ENCODE measurements at places on chromosomes 1 and 21.

DNA sequence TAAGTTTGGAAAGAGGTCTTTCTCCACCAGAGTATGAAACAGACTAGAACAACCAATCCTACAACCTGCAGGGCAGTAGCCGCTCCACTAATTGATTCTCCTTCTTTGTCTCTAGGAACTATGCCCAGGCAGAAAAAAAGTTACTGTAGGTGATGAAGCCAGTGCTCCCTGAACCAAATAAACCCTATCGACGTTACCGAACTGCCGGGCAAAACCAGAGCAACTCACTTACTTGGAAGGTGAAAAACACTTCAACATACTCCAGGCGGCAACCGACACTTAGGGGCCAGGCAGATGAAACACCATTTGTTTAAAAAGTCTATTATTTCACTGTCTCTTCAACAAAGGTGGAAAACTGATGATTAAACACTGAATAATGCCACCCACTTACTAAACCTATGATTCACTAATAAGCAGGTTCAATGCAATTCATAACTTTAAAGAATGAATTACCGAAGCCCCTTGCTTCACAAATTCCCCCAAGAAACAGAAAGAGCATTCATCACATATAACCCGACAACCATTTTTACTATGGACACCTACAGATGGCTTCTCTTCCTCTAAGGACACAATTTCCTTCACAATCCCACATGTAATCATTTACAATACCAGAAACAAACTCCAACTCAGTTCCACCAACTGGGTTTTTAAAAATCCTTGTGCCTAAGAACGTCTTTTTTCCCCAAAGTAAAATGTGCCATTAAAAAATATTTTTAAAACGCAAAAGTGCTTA is 1.6 kb downstream of the NRIP1 start:
- DNase-seq = no peak

DNA sequence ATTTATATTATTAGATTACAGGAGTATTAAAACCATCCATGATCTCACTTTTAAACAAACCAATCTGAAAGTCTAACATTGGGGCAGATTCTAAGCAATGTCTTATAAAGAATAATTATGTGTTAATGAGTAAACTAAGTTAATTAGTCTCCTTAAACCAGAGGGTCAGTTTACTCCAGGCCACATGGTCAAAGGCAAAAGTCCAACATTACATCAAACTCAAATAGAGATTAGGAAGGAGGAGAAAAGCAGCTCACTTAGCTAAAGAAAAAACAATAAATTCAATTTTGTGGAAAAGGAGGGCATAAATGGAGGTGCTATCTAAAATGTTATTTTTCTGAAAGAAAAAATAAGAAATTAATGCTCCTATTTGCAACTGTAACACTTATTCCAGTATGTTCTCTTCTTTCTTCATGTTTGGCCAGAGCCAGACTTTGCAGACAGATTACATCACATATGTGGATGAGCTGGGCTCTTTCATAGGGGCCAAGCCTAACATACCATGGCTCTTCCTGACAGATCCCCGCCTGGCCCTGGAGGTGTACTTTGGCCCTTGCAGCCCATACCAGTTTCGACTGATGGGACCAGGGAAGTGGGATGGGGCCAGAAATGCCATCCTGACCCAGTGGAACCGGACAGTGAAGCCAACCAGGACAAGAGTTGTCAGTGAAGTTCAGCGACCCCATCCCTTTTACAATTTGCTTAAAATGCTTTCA is 24.3 kb upstream of the FMO2 start:
- DNase-seq = no peak

DNA sequence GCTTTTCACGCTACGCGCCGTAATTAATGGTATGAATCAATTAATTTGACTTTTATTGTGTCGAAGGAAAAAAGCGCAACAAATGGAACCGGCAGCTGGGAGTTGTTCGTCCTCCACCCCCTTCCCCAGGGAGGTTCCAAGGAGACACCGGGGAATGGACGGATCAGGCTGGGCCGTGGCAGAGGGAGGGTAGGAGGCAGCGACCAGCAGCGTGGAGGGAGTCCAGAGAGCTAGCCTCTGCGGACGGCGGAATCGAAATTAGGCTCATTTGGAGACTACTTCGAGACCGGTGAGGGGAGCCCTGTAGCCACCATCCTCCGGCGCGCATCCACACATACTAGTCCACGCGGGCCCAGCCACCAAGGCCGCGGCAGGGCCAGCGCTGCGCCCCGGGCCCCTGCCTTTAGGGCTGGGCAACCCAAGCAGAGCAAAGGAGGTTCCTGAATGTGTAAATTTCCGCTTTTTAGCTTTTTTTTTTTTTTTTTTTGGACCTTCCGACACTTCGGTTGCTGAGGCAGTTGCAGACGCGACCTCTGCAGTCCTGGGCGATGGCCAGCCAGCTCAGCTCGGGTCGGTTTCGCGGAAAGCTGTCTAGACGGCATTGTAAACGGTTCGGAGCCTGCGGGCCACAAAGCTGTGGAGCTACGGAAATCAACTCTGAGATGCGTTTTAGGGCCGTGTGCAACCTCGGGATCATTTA is 2.2 kb upstream of the FOXD3 start:
- no peak for DNase-seq

- no peak for DNase-seq
Measured at GRCh38 chr1:111176678-111177077, 23.8 kb downstream of the DENND2D start.

GRCh38 chr1:155984341-155984740 is 6.0 kb upstream of the ARHGEF2 start:
- no peak for DNase-seq

GRCh38 chr1:204073837-204074273 is 940 bp downstream of the SOX13 start:
- no peak for DNase-seq

GRCh38 chr1:6440198-6441126 is 15.9 kb downstream of the ESPN start:
- DNase-seq = no peak

DNA sequence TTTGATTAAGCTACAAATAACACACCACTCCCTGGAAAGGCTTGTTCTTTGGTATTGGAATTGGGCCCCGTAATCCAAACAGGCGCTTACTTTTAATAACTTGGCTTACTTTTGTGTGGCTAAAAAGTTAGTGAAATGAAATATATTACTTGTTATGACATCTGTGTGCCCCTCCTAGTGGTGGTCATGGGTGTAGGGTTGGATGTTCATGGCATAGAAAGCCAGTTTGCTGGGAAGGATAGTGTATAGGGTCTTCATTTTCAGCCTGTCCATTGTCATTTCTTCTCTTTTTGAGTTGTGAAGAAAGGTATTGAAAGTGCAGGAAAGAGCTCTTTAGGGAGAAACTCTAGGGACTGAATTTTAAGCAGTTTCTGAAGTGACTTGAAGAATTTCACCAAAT is 5.9 kb downstream of the CDC14A start:
- DNase-seq = no peak

DNA sequence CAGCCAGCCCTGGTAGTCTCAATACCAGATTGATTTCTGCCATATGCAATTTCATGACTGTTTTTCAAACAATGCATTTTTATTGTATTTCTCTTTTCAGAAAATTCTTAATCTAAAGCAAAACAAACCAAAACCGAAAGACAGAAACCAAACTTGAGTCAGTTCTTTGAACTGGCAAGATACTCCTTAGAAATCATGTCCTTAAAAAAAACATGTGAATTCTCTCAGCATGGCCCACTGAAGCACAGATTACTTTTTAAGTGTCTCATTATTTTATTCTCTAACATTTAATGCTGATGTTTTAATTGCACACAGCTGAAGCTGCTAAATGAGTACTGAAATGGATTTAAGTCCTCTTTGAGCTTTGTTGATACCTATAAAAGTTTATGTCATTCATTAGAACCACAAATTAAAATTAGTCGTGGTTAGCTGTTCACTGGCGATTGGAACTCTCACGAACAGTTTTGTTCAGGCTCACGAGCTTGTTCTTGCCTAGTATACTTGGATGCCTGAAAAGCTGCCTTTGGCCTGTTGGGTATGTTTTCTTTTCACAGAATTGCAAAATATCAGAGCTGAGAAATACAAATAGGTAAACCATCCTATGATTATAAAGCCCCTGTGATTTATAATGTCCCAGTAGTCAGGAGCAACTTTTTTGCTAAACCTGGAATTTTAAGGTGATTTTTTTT is 87.5 kb downstream of the CAMTA1 start:
- DNase-seq = no peak

DNA sequence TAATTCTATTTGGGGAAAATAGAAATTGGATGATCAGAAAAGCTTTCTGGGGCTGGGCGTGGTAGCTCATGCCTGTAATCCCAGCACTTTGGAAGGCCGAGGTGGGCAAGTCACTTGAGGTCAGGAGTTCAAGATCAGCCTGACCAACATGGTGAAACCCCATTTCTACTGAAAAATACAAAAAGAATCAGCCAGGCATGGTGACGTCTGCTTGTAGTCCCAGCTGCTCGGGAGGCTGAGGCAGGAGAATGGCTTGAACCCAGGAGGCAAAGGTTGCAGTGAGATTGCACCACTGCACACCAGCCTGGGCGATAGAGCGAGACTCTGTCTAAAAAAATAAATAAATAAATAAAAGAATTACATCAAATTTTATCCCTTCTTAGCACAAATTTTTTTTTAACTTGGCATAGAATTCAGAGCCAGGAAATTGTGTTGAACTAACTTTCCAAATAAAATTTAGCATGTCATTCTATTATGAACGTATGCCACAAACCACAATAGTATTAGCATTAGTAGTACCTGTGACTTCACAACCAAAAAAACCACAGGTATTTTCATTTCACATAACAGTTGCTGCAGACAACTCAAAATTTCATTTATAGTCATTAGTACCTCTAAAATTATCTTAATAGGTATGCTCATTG is 4.5 kb upstream of the ANKRD13C start:
- no peak for DNase-seq

GRCh38 chr1:61839679-61840078 is 97.4 kb downstream of the PATJ start:
- no peak for DNase-seq

DNA sequence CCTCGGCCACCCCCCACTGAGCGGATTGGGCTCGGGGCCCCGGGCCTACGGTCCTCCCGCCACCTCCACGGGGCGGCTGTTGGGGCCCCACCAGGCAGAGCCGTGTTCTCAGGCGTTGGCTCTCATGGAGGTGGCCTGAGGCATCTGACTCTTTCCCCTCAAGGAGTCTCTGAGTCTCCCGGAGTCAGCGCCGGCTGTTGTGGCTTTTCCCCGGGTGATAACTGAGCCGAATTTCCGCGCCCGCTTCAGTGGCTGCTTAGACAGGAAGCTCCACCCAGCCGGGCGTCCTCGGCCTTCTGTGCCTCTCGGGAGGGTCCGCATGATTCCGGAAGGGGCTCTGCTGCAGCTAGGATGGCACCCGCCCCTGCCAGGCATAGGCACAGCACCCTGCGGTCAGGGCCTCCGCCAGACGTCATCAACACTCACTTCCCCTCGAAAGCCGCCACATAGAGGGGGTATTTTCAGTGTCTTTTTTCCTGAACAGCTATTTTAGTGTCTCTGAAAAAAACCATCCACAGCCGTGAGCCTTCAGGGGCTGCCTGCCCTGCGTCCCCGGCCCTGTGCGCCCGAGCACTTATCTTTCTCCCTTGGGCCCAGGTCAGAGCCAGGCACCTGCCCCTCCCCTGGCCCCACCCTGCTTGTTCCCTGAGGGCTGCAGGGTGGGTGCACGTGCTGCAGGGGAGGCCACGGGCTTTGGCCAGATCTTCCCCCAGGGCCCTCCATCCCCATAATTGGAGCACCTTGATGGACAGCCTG is 72.9 kb downstream of the SKI start:
- DNase-seq = no peak

DNA sequence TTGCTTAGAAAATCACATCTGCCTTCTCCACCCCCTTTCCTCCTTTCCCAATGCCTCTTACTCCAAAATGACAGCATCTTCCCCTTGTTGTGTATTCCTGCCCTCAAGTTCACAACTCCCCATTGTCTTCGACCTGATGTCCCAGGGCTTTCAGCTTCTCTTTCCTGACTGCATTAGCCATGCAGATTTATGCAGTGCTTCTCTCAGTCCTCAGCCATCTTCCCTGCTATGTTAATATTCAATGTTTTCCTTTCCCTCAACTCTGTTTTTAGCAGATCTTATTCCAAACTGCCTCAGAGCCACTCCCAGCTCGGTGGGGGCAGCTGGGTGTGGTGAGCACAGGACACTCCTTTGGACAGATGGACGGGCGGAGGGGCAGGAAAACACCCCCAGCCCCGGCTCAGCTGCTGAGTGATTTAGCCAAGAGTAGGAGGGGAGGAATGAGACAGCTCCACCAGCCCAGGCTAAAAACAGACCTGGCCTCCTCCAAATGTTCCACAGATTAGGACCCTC is 71.0 kb downstream of the CD2 start:
- DNase-seq = no peak

- DNase-seq = no peak
Measured at GRCh38 chr1:47405697-47406096, 10.4 kb upstream of the FOXE3 start.

DNA sequence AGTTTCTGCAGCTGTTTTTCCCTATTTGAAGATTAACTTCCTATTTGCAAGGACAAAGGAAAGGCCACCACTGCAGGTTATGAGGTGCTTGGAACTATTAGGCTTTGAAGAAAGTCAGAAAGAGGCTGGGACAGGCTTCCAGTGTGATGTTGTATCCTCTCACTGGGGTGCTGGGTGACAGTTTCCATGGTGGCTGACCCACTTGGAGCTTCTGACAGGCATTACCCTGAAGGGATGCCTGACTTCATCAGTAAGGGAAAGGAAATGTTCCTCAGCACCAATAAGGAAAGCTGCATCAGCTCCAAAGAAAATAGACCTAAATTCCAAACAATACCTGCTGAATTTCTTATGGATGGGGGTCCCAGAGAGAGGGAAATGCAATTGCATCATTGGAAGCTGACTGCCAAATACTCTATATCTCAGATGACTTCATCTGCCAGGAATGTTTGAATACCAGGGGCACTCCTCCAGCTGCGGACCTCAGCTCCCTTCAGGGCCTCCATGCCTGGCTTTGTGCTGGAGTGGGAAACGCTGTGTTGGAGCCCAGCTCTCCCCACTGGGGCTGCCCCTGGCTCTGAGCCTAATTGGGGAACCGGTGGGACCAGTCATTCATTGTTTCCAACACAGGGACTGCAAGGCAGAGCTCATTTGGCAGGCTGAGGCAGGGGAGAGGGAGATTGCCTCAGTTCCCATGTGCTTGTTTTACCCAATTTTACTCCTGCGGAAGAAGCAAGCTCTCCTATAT is 76.6 kb downstream of the RGL1 start:
- no peak for DNase-seq

GRCh38 chr1:37602750-37603694 is 7.3 kb upstream of the GNL2 start:
- no peak for DNase-seq

All from smooth muscle cell of the brain vasculature (primary cell).